ENCODE measurements at places on chromosomes 5 and 9.

DNA sequence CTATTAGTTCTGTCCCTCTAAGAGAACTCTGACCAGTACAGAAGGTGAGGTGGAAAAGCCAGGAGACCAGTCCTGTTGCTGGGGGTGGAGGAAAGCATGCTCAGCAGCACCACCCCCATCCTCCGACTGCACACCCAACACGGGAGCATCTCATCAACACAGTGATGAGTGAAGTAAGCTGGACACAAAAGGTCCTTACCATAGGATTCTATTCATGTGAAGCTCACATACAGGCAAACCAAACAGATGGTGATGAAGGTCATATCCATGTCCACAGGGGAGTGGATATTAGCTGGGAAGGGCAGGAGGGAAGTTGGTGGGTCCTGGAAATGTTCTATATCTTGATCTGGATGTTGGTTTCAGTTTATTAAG is 14.8 kb upstream of the MARCHF6 start:
- no peak for DNase-seq

GRCh38 chr9:95855961-95856360 is 19.5 kb upstream of the ERCC6L2 start:
- no peak for DNase-seq

DNA sequence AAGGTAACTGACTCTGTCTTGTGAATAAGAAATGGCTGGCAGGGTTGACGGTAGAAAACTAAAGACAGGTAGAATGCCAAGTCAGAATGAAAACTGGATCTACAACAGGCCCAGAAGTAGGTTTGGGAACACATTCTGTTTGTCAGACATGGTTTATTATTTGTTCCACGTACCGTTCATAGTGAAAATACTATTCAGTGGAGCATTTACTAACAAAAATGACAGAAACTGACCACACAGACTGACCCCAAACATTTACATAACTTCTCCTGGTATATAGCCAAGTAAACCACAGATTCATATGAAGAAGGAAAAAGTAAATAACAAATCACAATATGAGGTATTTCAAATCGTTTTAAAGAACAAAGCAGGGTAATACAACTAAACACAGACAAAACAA is 73.7 kb downstream of the SLC38A9 start:
- no peak for DNase-seq

DNA sequence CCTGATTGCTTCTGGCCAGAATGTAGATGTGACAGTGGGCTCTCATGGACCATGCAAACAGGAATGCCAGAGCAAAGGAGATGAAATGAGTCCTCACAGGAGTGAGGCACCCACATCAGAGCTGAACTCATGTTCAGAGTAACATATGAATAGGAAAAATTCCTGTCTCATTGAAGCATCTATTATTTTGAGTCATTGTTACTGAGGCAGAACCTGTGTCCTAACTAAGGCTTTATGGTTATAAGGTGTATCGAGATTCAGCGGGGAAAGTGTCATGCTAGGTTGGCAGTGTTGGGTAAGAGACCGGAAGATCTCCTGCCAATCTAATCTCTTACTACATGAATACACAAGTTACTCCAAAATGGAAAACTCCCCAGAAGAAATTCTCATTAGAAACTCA is 304.1 kb downstream of the TRPM3 start:
- DNase-seq, result no peak

- no peak for DNase-seq
Measured at GRCh38 chr9:98050351-98050750, 6.2 kb upstream of the NANS start.

GRCh38 chr5:142611154-142611553 is 74.7 kb downstream of the FGF1 start:
- DNase-seq, result peak; percentile 76

DNA sequence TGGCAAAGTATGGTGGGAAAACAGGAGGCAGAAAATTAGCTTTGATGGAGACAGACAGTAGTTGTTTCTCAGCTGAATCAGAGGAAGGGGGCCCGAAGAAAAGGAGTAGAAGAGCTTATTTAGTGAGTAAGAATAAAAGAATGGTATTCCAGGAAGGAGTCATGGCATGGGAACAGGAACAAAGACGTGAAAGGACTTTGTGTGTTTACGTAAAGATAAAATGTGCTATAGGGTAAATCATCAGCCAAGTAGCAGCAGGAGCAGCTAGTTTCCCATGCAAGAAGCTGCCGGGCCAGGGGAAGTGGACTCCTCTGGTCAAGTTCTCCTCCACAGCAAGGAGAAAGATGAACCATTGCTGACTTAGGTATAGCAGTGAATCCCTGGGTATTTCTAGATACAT is 454.5 kb downstream of the HINT1 start:
- peak; percentile 92 for DNase-seq

GRCh38 chr9:71509054-71509453 is 259.3 kb downstream of the CEMIP2 start:
- no peak for DNase-seq

DNA sequence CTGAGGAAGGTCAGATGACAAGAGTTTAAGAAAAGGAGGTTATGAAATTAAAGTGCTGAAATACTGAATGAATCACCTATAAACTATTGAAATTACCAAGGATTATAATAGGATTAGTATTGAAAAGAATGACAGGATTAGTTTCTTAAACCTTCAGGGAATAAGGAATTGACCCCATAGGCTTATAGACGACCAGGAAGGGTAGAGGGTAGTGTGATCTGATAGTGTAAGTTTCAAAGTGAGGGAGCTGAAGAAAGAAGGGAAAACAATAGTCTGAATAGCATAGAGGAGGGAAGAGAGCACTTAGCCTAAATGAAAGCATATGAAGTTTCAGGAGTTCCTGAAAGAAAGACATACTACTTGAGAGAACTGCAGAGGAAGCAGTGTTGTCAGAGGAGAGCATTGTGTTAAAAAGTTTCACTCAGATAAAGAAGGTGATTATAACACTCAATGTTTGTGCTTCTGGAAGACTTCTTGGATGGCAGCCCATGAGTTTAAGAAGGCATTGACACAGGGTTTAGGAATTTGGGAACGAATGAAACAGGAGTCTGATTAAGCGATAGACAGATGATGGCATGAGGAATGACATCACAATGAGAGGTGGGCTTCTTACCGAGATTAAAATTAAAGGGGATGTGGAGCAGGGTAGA is 557.9 kb upstream of the GRAMD2B start:
- peak; percentile 45 for DNase-seq

DNA sequence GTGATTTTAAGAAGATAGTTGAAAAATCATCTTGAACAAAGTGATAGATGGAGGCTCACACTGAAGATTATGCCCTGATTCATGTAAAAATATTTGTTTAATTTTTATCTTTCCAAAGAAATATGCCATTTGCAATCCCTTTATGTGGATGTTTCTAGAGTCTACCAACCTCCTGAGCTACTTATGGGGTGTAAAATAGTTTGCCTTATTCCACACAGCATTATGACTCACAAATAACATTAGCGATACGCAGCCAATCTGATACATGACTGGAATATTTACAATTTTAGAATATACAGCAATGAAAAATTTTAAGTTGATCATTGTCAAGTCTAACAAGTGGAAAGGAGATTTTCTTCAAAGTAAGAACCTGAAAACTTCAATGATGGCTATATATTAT is 327.5 kb downstream of the EDIL3 start:
- DNase-seq, result peak; percentile 17

DNA sequence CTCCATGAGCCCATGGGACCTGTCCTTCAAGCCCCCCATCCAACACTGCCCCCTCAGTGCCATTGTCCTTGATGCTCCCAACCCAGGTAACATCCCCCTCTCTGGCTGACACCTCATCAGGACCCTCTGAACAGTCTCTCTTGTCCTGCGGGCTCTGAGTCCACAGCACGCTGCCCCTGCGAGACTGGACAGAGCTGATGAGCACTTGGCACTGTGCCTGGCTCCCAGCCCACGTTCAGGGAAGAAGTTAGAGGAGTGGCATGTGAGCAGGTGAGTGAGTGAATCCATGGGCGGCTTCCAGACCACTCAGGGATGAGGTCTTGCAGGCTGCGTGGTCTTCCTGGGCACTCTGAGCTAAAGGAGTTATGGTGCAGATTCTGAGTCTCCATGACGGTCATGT is 70.7 kb downstream of the PAX5 start:
- DNase-seq, result no peak

DNA sequence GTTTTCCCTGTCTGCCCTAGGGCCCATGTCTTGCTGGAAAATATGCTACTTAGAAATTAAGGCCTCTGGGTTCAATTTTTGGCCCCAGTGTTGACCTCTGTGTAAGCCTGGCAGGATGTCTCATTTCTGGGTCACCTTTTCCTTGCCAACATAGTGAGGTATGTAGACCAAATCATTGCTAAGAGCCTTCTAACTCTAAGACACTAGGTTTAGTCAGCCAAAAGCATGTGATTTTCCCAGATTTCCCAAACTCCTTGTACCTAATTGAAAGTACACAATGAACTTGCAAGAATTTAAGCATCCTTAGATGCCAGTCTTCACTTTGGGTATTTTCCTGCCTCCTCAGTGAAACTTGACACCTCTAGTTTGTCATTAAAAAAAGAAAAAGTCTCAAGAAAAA is 77.0 kb downstream of the GALNT10 start:
- no peak for DNase-seq

GRCh38 chr5:136192015-136192525 is 892 bp downstream of the SMIM32 start:
- DNase-seq, result no peak

- peak; percentile 79 for DNase-seq
Measured at GRCh38 chr5:74640954-74641734, 616 bp upstream of the ENC1 start.
